Fibroblast of skin of abdomen (primary cell): ENCODE measurements at places on chromosomes 11 and 22.
A peak's percentile ranks its signal among the peaks of the same experiment; 100 is the strongest.

DNA sequence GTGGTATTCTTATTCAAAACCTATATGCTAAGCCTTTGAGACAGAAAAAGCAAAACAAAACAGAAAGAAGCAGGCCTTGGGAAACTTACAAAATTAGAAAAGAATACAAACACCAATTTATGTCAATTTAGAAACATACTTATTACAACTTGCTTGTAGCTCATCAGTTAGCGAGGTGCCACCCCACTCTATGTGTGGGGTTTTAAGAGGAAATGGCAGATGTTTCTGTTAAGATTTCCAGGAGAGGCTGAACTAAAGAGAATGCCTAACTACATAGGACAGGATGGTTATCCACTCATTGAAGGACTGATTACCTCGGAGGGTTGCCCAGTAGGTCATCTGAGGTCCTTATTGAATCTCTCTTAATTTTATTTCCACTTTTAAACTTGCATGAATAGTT lies 302.0 kb downstream of the ETS1 start:
- no peak for DNase-seq

DNA sequence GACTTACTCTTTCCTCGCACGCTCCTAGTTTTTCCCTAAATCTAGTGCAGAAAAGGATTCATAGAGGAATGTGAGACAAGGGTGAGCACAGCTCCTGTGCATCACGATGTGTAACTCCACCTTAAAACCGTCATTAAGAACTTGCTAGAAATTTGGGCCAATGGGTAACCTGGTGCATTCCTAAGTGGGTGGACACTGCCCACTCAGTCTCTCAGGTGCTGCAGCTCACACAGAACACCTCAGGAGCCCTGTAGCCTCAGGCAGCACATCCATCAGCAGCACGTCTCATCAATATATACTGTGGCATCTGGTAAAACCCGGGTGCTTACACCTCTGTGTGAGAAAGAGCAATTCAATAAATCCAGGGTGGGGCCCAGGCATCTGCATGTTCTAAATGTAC lies 12.4 kb downstream of the POU2AF3 start:
- no peak for DNase-seq

- DNase-seq: peak; percentile 61
Measured at GRCh38 chr22:36443198-36443770, 38.2 kb downstream of the TXN2 start.

GRCh38 chr22:33811686-33812085 lies 108.6 kb downstream of the LARGE1 start:
- peak; percentile 83 for DNase-seq

GRCh38 chr11:20444535-20444934 lies 57.0 kb downstream of the PRMT3 start:
- DNase-seq: no peak

GRCh38 chr11:59755701-59756557 lies 753 bp downstream of the STX3 start:
- peak; percentile 61 for DNase-seq
